ENCODE measurements at places on chromosomes 7 and 10.

- no peak for DNase-seq
These were observed 37.5 kb downstream of the DENND11 start for GRCh38 chr7:141664450-141664849.

DNA sequence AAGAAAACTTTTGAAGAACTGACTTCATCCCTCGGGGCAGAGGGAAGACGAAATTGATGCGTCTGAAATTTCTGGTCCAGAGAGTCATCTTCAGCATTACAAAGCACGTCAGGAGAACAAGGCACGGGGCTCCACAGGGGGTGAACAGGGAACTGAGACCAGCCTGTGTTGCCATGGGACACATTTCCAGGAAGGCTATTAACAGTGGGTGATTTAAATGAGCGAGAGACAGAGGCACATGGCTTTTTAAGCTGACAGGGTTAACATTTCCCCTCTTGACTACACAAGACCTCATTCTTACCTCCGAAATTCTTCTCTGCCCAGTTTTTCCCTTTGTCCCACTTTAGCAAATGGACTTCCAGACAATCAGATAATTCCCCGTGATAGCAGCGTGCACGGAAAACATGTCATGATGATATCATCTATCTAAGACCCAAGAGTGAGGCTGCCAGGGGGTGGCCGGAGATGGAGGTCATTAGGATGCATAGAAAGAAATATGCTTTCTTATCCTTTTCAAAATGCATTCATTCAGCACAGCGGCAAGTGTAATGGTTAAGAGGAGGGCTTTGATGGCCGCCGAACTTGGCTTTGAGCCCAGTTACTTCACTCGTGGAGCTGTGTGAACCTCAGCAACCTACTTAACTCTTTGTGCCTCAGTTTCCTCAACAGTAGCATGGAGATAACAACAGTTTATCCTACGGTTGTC lies 248.0 kb downstream of the PRPF18 start:
- DNase-seq: no peak

- DNase-seq: no peak
These were observed 25.1 kb upstream of the ADGRA1 start for GRCh38 chr10:133062635-133063034.

DNA sequence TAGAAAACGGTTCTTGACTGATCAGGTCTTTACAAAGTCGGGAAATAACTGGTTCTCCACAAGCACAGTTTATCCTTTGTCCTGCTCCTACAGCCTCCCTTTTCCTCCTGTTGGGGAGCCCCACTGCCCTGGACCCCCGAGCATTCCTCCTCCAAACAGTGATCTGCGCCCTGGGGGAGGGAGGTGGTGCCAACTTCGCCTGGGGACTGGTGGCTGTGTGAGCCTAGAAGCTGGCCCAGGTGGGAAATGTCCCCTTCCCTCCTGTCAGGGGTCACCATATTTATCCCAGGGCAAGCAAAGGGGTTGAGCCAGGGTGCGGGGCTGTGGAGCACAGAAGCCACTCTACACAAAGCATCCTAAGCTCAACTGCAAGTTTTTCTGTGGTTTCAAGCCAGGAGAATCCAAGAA lies 5.2 kb downstream of the HMX3 start:
- no peak for DNase-seq

DNA sequence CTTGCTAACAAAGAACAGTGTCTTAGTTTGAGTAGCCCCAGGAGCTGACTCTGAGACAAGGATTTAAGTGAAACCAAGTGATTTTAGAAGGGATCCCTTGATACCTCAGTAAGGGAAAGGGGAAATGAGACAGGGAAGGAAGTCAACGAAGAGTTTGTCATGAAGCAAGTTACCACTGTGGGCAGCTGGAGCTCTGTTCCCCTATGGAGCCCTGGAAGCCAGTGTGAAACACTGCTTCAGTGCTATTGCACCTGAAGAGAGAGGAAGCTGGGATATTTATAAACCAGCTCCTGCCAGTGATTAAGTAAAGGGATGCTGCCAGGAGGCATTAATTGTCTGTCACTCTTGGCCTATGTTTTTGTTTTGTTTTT lies 58.9 kb upstream of the WAPL start:
- DNase-seq: no peak

GRCh38 chr10:1171586-1171985 lies 115.4 kb downstream of the WDR37 start:
- DNase-seq: no peak

- no peak for DNase-seq
These were observed 271.2 kb downstream of the MAGI2 start for GRCh38 chr7:79182283-79182682.

DNA sequence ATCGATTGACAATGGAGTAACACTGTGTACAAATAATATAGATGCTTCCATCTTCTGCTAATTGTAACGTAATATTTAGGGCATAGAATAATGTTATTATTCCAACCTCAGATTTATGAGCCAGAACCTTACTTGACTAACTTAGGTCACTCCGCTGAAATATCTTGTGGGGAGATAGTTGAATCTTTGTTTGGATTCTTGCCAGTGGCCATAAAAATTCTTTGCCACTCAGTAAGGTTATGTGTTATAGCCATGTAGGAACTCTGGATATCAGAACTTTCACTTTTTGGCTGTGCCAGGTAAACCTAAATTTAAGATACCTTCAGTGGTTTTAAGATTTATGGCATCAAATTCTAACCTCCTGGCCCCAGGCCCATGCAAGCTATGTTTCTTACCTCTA lies 197.6 kb downstream of the WDR11 start:
- DNase-seq: no peak

DNA sequence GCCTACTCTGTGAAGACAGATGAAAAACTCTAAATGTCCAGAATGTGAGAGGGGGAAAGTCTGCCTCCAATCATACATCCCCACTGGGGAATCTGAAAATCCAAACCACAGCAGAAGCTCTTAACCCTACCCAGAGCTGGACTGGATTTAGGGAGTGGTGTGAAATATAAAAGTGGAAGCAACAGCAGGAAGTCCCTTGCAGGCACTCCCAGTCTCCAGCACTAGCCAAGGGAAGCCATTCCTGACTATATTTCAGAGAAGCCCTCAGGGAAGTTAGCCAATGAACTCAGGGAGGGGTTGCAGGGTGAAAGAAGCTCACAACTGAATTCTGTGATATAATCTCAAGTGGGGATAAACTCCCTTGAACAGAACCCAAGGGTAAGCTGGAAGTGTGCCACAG lies 51.5 kb downstream of the CRPPA start:
- DNase-seq: no peak

DNA sequence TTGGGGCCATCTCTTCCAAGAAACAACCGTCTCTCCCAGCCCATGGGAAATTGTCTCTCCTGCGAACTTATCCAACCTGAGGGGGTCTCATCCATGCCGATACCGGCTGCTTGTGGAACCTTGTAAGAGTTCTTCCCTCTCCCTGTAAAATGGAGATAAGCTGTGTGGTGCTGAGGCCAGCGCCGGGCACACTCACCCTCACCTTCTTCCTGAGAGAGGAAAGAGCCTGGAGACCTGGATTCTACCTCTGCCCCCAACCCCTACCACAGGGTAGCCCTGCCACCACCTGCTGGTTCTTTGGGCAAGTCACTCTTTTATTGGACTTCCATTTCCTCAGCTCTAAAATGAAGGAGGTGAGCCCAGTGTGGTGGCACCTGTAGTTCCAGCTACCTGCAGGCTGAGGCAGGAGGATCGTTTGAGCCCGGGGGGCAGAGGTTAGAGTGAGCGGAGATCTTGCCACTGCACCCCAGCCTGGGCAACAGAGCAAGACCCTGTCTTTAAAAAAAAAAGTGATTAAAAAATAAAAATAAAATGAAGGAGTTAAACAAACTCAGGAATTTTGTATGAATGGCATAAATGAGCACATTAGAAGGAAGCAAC lies 38.4 kb upstream of the PSAP start:
- no peak for DNase-seq

DNA sequence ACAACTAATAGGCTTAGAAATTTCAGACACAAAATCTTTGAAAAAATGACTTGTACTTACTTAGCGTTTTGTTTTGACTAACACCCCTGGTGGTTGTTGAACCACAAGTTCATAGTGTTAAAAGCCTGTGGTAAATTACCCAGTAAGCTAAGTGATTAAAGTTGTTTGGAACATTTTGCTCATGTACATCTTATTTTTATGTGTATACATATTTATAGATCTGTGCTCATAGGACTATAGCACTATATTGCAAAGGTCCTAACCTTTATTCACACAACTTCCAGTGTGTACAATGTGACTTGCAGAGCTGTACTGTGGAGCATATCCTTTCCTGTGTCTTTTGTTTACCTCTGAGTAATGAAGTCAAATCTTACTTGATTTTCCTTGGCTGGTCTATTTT lies 79.6 kb downstream of the BMPR1A start:
- no peak for DNase-seq

- DNase-seq: no peak
These were observed 80.3 kb upstream of the UCN3 start for GRCh38 chr10:5284311-5285057.

DNA sequence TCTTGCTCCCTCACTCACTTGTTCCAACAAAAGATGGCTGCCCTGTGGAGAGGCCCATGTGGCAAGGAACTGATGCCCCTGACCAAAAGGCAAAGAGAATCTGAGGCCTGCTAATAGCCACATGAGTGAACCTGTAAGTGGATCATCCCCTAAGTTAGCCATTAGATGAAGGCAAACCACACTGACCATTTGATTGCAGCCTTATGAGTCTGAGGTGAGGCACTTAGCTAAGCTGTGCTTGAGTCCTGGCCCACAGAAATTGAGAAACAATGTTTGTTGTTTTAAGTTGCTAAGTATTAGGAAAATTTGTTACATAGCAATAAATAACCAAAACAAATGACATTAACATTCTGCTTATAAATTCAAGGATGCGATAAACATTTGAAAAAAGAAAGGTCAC lies 100.1 kb upstream of the BET1 start:
- DNase-seq: no peak

DNA sequence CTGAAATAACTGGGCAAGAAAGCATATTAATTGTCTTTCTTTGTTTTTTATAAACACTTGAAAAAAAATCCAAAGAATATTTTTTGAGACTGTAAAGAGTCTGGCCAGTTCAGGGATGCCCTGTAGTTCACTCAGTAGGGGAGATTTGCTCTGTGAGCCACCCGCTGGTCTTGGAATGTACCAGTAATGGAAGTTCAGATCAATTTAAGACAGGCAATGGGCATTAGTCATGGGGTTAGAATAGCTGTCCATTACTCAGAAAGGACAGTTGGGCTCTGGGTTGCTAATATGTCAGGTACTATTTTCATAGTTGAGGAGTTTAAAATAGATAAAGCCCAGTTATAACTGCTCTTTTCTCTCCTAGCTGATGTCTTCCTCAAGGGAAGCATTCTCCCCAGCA lies 38.7 kb downstream of the A1CF start:
- no peak for DNase-seq

- no peak for DNase-seq
These were observed 80.2 kb upstream of the MSRB2 start for GRCh38 chr10:23015021-23015707.

GRCh38 chr7:55427800-55428199 lies 62.7 kb downstream of the LANCL2 start:
- no peak for DNase-seq

DNA sequence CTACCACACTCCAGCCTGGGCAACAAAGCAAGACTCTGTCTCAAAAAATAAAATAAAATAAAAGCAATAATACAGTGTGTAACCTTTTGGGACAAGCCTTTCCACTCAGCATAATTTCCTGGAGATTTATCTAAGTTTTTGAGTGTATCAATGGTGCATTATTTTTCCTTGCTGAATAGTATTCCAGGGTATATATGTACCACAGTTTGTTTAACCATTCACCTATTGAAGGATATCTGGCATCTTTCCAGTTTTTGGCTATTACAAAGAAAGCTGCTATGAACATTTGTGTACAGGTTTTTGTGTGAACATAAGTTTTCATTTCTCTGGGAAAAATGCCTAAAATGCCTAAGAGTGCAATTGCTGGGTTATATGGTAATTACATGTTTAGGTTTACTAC lies 59.9 kb downstream of the RBM20 start:
- DNase-seq: no peak

GRCh38 chr7:133391206-133391605 lies 138.3 kb downstream of the EXOC4 start:
- DNase-seq: no peak

DNA sequence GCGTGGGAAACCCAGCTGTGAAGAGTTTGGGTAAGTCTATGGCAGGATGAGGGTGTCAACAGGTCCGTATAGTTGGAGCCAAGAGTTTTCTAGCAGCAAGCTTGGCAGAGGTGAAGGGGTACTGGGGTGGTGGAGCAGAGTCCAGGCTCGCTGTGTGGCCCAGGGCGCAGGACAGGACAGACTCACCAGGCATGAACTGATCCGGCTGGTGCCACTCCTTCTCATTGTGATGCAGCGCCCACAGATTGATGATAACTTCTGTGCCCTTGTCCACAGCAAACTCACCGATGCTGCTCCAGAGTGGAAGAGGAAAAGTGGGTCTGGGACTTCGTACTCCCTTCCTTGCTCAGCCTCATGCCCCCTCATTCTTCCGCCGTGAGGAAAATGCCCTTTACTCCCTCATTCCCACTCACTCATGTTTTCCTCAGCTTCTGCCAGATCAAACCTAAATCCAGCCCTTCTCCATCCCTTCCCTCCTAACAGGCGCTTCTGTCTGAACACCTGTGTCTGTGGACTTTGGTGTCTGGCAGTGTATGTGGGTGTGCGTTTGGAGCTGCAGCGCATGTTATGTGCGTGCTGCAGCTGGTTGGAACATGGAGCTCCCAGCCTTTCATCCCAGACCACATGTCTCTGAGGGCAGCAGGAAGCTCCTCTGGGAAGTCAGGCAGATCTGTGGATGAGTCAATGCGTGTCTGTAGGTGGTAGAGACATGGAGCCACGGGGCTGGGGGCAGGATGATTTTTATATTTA lies 5.7 kb downstream of the CYP17A1 start:
- DNase-seq: no peak

GRCh38 chr10:79004311-79004710 lies 64.5 kb upstream of the ZMIZ1 start:
- DNase-seq: no peak

GRCh38 chr7:31776616-31777015 lies 89.6 kb downstream of the PPP1R17 start:
- DNase-seq: no peak

- DNase-seq: no peak
These were observed 106.9 kb upstream of the ZNF746 start for GRCh38 chr7:149604521-149604920.

DNA sequence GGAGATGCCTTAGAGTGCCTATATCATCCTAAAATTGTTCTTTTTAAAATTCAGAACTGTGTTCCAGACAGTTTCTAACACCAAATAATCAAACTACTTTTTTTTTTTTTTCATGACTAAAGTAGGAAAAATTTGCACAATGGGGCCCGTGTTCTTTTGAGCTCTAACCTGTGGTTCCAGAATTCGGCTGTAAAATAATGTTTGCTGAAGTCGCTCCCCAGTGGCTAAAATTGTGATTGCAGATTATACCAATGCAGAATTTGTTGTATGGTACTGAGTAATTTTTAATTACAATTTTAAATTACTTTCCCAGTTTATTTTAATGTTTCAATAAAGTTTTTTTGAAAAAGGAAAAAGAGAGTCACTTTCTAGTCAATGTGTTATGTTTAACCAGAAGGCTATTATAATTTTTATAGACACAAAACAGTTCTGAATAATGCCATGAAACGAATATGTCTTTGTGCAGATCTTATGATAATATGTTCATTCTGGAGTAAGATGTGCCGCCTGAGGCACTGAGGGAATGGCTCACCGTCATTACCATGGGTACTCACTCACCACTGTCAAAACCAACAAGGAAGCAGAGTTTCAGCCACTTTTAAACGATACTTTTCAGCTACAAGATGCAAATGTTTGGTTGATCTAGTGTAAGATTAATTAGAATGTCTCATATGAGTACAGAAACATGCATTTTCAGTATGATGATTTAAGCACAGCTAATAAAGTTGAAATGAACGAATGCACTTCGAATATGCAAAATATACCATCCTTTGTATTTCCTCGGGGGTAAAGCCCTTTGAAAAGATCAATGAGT lies 173.6 kb downstream of the PRKCQ start:
- DNase-seq: no peak

All from CD4-positive, CD25-positive, alpha-beta regulatory T cell (primary cell).